Uterine smooth muscle cell (primary cell): ENCODE measurements at places on chromosomes 2 and 18. TPM values are rescaled to one million over a fixed set of nuclear protein-coding genes. Genes with fewer than 3 reads are reported as not detected.

ST3GAL5 gene
- total RNA-seq, result 4.9 and 5.6 TPM in 2 replicates

PRKAG3 gene
- not detected in 2 replicates for total RNA-seq

OXER1 gene
- 0.12 TPM in 1 of 2 replicates, not detected in the other for total RNA-seq

SP140 gene
- total RNA-seq, result 2.0 and 2.6 TPM in 2 replicates

HOXD11 gene
- 3.0 and 3.9 TPM in 2 replicates for total RNA-seq

IL37 gene
- total RNA-seq, result 0.22 TPM in 1 of 2 replicates, not detected in the other

GRHL1 gene
- total RNA-seq, result under 0.01 and 0.37 TPM in 2 replicates

CFC1 gene
- not detected in 2 replicates for total RNA-seq

CYP1B1 gene
- total RNA-seq, result 2.7 and 4.0 TPM in 2 replicates
